Erythroblast (primary cell): ENCODE measurements at places on chromosomes 2 and 18.

- DNase-seq = no peak
Measured at GRCh38 chr2:147649998-147650397, 194.8 kb upstream of the ACVR2A start.

GRCh38 chr2:73925853-73926492 is 707 bp upstream of the DGUOK start:
- peak; percentile 49 for DNase-seq

GRCh38 chr18:59301929-59302328 is 16.5 kb downstream of the CPLX4 start:
- no peak for DNase-seq

GRCh38 chr2:223692191-223692947 is 90.2 kb upstream of the SCG2 start:
- peak; percentile 15 for DNase-seq

GRCh38 chr2:71664161-71664560 is 210.8 kb downstream of the DYSF start:
- no peak for DNase-seq

DNA sequence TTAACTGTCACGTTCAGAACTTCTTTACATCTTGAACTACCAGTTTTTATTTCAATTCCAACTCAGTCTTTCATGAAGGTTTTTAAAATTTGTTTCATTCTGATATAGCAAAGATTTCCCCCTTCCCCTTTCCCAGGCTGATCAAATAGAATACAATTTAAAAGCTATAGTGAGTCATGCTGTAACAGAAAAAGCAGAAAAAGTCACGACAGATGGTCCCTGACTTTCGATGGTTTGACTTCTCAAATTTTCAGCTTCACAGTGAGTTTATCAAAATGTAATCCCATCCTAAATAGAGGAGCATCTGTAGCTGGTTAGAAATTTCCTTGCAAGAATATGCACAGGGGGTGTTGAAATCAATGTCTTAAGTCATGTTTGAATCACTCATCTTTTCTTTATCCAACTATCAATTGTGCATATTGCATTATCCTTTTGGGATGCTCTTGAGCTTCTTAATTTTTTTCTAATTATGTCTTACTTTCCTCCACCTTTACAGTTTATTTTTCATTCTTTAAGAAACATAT is 500.3 kb downstream of the LRP1B start:
- DNase-seq = no peak

GRCh38 chr2:201795607-201796477 is 10.5 kb upstream of the CDK15 start:
- DNase-seq = peak; percentile 49

DNA sequence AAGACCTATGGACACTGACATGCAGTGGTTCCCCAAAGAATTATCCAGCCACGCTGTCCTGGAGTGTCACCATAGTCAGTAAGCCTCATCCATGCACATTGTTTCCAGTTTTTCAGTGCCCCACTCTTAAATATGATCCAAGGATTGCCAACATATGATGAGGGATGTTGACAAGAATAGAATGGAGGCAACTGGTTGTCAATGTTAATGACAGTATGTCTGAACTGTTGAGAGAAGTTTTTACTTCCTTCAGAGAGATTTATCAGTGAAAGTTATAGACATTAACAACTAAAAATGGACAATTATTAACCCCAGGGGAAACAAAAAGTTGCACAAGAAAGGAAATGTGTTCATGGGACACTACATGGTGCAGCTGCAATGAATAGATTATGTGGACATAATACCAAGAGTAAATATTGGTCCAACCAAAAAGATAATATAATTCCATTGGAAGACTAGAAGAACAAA is 69.9 kb downstream of the CYP26B1 start:
- no peak for DNase-seq

DNA sequence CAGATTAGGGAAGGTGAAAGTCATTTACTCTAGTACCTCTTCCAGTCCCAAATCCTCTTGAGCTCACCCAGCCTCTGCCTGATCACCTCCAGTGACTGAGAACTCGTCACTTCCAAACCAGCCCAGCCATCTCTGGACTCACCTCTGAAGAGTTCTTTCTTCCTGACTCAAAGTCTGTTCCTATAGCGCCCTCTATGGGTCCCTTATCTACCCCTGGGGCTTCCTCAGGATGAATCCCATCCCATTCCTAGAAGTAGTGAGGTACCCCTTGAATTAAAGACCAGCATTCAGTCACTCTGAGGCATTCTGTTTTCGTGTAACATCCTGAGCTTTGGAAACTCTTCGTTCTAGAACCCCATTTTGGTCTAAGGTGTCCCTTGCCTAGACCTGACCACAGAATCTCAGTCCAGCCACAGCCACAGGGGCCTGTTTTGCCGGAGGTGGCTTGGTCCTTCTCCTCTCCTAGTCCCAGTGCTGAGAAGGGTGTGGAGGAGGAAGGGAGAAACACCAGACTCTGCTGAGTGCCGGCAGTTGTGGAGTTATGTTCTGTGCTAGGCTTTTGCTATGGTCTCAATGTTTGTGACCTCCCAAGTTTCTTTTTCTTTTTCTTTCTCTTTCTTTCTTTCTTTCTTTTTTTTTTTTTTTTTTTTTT is 32.7 kb downstream of the SIX3 start:
- DNase-seq = peak; percentile 34

GRCh38 chr18:52409727-52410126 is 69.7 kb downstream of the DCC start:
- no peak for DNase-seq

DNA sequence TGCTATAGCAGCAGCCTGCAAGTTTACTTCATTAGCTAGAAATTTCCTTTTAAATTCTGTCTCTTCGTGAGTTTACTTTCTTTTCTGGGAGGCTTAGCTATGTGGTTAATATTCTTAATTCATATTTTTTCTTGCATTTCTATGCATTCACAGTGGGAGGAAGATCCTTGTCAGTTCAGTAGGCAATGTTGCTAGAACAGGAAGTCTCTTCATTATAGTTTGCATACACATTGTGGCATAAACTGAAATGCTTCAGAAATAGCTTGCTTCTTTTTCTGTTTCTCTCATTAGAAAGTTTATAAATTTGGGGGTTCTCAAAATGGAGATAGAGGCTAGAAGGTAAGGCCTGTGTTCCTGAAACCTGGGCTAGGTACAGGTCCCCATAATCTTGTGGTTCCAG is 8.1 kb upstream of the ARHGAP15 start:
- no peak for DNase-seq

GRCh38 chr2:55592130-55592529 is 25.3 kb downstream of the PPP4R3B start:
- no peak for DNase-seq

DNA sequence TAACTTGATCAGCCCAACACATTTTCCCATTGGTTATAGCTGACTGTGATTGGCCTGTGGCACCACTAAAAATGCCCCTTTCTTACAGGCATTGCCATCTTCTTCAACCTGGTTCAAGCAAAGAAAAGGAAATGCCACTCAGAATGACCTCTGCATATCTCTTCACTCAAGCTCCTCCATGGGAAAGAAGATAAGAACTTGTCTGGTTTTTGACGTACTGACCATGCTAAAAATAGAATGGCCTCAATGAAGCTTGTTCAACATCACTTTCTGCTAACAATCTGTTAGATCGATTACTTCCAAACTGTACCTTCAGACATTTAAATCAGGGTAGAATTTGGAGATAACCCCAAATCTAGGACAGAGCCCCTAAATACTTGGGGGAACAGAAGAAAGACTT is 109.5 kb downstream of the CABYR start:
- no peak for DNase-seq

DNA sequence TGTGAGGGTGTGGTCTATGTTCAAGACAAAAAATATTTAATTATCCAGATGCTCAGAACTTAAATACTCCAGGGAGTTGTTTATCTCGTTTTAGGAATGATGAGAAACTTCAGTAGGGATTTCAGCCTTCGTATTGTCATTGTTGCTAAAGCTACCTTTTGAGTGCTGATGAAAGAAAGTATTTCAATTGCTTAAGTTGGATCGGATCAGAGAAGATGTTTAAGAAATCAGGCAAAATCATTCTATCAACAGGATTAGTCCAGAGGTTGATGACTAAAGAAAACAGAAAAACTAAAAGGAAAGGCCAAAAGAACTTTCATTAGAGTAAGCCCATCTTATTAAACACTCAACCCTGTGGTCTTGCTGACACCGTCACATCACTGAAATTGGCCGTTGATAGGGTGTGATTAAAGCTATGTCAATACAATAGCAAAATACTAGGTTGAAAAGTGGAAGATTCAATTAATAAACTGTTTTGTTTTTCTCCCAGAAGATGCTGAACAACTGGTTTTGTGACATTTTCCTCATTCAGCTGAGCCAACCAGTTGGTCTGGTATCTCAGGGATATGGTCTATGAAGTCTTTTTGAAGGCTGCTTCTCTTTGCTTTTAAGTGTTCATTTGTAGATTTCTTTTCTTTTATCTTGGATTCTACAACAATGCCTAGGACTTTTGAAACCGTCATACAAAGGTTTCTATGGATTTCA is 551.7 kb downstream of the SLC4A3 start:
- DNase-seq = no peak

- peak; percentile 11 for DNase-seq
Measured at GRCh38 chr2:183035954-183036669, 2.1 kb downstream of the NCKAP1 start.
